ENCODE measurements at places on chromosomes 5 and 9.

DNA sequence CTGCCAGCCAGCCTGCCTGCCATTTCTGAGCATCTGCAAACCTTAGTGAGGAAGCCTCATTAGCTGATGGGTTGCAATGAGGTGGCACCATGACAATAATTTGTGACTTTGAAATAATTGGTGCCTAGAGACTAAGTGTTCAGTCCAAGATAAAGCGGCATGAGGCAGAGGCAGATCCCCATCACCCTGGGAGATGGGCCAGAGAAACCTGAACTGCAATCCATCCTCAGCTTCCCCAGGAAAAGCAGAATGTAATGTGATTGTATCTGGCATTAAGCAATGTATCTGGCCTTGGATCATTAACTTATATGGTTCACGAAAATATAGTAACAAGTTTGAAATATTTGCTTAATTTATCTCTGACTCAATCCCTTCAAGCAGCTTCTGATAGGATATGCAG is 101.0 kb downstream of the SPOCK1 start:
- no peak overlapping the region for H3K27ac ChIP-seq
- no peak overlapping the region for H3K4me3 ChIP-seq

GRCh38 chr5:110104726-110105669 is 415.3 kb downstream of the MAN2A1 start:
- H3K27ac ChIP-seq: no peak overlapping the region
- peaks cover 29% of the 10 kb centered on the region for H3K4me1 ChIP-seq

DNA sequence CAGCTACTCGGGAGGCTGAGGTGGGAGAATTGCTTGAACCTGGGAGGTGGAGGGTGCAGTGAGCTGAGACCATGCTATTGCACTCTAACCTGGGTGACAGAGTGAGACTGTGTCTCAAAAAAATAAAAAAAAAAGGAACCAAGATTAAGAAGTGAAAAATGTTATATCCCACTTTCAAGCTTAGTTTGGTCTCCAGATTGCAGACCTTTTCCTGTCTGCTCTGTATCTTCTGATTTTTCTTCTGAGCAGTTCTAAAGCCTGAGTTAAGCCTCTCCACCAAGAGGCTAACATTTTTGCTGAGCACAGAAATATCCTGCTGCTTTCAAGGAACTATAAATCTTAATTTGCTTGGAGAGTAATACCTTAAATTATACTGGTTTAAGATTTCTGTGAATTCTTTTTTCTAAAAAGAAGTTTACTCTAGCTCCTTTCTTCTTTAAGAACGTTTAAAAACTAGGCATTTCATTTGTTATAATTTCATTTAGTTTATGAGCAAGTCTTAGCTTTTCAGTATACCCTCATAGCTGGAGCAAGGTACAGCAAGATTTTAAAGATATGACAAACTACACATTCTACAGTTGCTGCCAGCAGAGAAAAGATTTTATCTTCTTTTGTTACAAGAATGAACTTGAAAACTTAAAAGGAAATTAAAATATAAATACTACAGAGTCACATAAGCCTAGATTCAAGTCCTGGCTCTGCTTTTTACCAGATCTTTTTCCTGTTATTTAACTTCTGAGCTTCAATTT is 55.0 kb downstream of the GARNL3 start:
- no peaks in the 10 kb centered on the region for H3K36me3 ChIP-seq
- H3K4me1 ChIP-seq: no peaks in the 10 kb centered on the region
- no peak for DNase-seq
- no peaks in the 10 kb centered on the region for H3K27me3 ChIP-seq
- H3K4me3 ChIP-seq: no peak overlapping the region

GRCh38 chr5:117039035-117039434 is 464.4 kb upstream of the SEMA6A start:
- no peak for DNase-seq
- H3K36me3 ChIP-seq: no peaks in the 10 kb centered on the region
- H3K27me3 ChIP-seq: no peaks in the 10 kb centered on the region

DNA sequence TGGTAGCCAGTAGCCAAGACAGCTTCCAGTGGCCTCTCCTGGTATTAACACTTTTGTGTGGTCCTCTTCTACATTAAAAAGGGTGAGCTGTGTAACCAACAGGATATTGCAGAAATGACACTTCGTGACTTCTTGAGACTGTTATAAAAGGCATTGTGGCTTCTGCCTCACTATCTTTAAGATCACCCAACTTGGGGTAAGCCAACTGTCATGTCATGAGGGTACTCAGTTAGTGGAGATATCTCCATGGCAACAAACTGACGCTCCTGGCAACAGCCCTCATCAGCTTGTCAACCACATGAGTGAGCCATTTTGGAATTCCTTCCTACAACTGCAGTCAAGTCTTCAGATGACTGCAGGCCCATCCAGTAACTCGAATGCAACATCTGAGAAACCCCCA is 121.7 kb downstream of the DEPDC1B start:
- H3K4me3 ChIP-seq: no peak overlapping the region
- no peak for DNase-seq
- H3K36me3 ChIP-seq: no peaks in the 10 kb centered on the region
- H3K27ac ChIP-seq: no peak overlapping the region
- H3K4me1 ChIP-seq: no peaks in the 10 kb centered on the region
- no peaks in the 10 kb centered on the region for H3K27me3 ChIP-seq

DNA sequence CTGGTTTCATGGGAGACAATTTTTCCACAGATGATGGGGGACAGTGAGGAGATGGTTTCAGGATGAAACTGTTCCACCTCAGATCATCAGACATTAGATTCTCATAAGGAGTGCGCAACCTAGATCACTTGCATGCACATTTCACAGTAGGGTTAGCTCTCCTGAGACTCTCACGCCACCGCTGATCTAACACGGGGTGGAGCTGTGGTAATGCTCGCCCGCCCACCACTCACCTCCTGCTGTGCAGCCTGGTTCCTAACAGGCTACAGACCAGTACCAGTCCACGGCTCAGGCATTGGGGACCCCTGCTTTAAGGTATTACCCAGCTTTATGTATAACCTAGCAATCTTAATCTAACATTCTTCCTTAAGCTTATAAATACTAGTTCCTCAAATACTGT is 35.6 kb downstream of the TTC39B start:
- H3K4me1 ChIP-seq: peaks cover 9% of the 10 kb centered on the region
- H3K27me3 ChIP-seq: no peaks in the 10 kb centered on the region
- no peak overlapping the region for H3K4me3 ChIP-seq
- H3K27ac ChIP-seq: no peak overlapping the region
- H3K36me3 ChIP-seq: no peaks in the 10 kb centered on the region

GRCh38 chr5:96149546-96149945 is 187.9 kb upstream of the ELL2 start:
- no peak overlapping the region for H3K27ac ChIP-seq
- H3K36me3 ChIP-seq: no peaks in the 10 kb centered on the region

- H3K4me1 ChIP-seq: peaks cover 49% of the 10 kb centered on the region
- DNase-seq: peak; percentile 33
- no peaks in the 10 kb centered on the region for H3K27me3 ChIP-seq
- peaks cover 9% of the 10 kb centered on the region for H3K36me3 ChIP-seq
- no peak overlapping the region for H3K4me3 ChIP-seq
These were observed 234.8 kb downstream of the GLIS3 start for GRCh38 chr9:4065054-4065453.

- DNase-seq: no peak
- H3K36me3 ChIP-seq: no peaks in the 10 kb centered on the region
- H3K4me1 ChIP-seq: no peaks in the 10 kb centered on the region
- no peak overlapping the region for H3K27ac ChIP-seq
These were observed 32.4 kb upstream of the CRHBP start for GRCh38 chr5:76920491-76920890.

DNA sequence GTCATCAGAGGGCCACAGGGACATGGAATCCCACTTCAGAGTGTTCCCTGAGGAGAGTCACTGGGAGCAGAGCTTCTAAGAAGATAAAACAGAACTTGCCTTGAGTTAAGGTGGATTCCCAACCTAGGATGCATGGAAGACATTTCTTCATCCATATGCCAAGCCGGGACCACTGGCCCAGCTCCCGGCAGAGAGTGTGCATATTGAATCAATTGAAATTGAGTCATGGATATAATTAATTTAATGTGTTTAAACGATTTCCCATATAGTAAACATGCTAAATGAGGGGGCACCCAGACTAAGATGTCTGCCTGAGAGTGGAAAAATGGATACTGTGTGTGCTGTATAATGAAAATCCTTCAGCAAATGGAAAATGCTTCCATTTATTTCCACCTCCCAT is 194.4 kb upstream of the TBC1D2 start:
- no peak overlapping the region for H3K27ac ChIP-seq
- no peaks in the 10 kb centered on the region for H3K27me3 ChIP-seq
- H3K36me3 ChIP-seq: no peaks in the 10 kb centered on the region
- DNase-seq: no peak
- H3K4me3 ChIP-seq: no peak overlapping the region

GRCh38 chr9:122418016-122418415 is 47.2 kb downstream of the PTGS1 start:
- no peak for DNase-seq
- H3K27me3 ChIP-seq: no peaks in the 10 kb centered on the region
- H3K4me3 ChIP-seq: no peak overlapping the region
- no peak overlapping the region for H3K27ac ChIP-seq
- no peaks in the 10 kb centered on the region for H3K36me3 ChIP-seq

DNA sequence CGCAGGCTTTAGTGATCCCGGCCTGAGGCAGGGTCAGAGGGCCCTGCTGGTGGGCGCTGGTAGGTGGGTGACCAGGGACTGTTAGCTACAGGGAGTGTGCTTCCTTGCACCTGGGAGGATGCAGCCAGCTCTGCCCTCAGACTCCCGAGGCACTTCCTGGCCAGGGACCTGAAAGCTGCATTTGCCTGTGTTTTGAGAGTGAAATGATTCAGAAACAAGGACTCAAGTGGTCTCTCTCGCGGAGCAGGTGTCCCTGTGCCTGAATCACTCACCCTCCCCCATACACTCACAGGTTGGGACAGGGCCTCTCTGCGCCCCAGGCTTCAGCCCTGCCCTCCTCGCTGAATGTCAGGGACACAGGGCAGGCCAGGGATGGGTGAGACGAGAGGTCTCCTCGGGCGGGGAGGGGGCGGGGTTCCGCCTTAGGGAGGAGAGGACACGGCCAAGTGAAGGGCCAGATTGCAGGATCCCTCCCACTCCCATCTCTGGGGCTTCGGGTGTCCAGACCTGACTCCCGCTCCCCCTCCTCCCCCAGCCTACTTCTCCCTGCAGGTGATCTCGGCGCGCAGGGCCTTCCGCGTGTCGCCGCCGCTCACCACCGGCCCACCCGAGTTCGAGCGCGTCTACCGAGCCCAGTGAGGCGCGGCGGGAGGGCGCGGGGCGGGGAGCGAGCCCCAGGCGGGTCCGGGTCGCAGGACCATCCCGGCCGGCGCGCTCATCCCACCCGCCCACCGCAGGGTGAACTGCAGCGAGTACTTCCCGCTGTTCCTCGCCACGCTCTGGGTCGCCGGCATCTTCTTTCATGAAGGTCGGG is 1.5 kb downstream of the LTC4S start:
- H3K4me3 ChIP-seq: peak overlapping the region; percentile 67
- DNase-seq: peak; percentile 54
- H3K27ac ChIP-seq: no peak overlapping the region

- DNase-seq: no peak
- no peaks in the 10 kb centered on the region for H3K36me3 ChIP-seq
- H3K4me1 ChIP-seq: peaks cover 49% of the 10 kb centered on the region
- no peaks in the 10 kb centered on the region for H3K27me3 ChIP-seq
These were observed 111.6 kb downstream of the BRINP1 start for GRCh38 chr9:119257592-119257991.

DNA sequence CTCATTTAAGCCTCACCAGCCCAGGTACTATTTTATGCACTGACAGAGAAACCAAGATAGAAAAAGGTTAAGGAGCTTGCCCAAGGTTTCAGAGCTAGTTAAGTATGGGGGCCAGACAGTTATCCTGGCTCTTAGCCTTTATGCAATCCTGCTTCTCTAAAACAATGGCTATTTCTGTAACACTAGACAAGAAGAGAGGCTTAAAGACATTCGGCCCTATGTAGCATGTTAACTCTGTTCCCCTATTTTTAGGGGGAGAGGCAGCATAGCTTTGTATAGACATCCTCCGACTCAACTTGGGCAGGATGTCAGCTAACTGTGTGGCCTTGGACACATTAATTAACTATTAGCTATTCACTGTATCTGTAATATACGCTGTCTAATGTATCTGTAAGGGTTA is 54.6 kb downstream of the LHFPL2 start:
- H3K4me3 ChIP-seq: no peak overlapping the region
- no peak for DNase-seq
- H3K27me3 ChIP-seq: no peaks in the 10 kb centered on the region
- H3K27ac ChIP-seq: no peak overlapping the region

- no peaks in the 10 kb centered on the region for H3K36me3 ChIP-seq
- peaks cover 7% of the 10 kb centered on the region for H3K4me1 ChIP-seq
- DNase-seq: no peak
- H3K27me3 ChIP-seq: peaks cover 100% of the 10 kb centered on the region
These were observed 8.0 kb downstream of the PITX1 start for GRCh38 chr5:135025730-135026644.

GRCh38 chr9:96084331-96084734 is 208.8 kb downstream of the ERCC6L2 start:
- no peak overlapping the region for H3K27ac ChIP-seq
- peaks cover 18% of the 10 kb centered on the region for H3K4me1 ChIP-seq
- H3K27me3 ChIP-seq: peaks cover 6% of the 10 kb centered on the region
- H3K36me3 ChIP-seq: no peaks in the 10 kb centered on the region
- no peak overlapping the region for H3K4me3 ChIP-seq

- H3K27me3 ChIP-seq: no peaks in the 10 kb centered on the region
- DNase-seq: peak; percentile 15
- H3K36me3 ChIP-seq: no peaks in the 10 kb centered on the region
- H3K27ac ChIP-seq: no peak overlapping the region
These were observed 416.8 kb downstream of the TMEM38B start for GRCh38 chr9:106111039-106111730.

DNA sequence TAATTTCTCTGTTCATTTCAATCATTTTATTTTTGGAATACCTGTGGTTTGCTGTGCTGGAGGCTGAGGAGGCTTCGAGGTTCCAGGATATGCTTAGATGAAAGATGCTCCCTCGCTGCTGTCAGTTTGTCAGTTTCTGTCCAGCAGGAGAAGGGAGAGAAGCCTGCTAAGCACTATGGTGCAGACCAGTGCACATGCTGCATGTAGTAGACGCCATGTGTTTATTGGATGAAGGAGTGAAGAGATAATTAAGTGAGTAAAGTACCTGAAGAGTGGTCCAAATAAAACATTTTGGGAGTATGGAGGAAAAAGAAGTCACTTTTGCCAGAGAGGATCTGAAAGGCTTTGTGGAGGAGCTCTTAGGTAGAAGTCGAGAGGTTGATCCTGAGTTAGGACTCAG is 2.1 kb downstream of the PDZD2 start:
- H3K4me3 ChIP-seq: no peak overlapping the region
- DNase-seq: no peak
- peaks cover 15% of the 10 kb centered on the region for H3K4me1 ChIP-seq
- no peaks in the 10 kb centered on the region for H3K36me3 ChIP-seq

DNA sequence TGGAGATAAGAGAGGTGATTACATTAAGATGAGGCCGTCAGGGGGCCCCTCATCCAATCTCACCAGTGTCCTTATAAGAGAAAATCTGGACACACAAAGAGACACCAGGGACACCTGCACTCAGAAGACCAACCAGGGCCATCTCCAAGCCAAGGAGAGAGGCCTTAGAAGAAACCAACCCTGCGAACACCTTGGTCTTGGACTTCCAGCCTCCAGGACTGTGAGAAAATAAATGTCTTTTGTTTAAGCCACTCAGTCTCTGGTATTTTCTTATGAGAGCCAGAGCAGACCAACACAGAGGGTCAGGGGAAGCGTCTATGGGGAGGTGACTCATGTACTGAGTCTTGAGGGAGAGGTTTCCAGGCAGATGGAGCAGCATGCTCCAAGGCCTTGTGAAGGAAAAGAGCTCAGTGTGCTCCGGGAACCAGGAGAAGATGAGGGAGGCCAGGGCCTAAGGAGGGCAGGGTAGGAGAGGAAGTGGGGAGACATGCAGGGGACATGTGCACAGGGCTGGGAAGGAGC is 5.4 kb downstream of the PHYKPL start:
- no peaks in the 10 kb centered on the region for H3K27me3 ChIP-seq
- H3K36me3 ChIP-seq: no peaks in the 10 kb centered on the region
- H3K4me1 ChIP-seq: peaks cover 20% of the 10 kb centered on the region
- no peak overlapping the region for H3K27ac ChIP-seq
- no peak for DNase-seq
